GM23248 (cell line): ENCODE measurements at places on chromosomes 7 and 10.
A peak's percentile ranks its signal among the peaks of the same experiment; 100 is the strongest.

DNA sequence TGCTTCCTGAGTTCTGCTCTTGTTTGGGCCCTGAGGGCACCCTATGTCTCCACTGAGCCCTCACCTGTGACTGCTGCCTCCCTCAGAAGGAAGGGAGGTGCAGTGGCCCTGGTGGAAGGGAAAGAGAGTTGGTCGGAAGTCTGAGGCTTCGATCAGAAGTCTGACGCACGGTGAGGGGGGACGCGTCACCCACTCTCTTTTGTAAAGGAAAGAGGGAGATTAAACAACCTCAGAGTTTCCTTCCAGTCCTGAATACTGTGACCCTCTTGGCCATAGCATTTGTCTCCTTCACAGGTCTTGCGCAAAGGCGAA lies 31.4 kb upstream of the TRIM8 start:
- no peak for DNase-seq

GRCh38 chr7:76338298-76339084 lies 20.3 kb downstream of the YWHAG start:
- DNase-seq, result peak; percentile 52

GRCh38 chr7:27615420-27616185 lies 47.1 kb downstream of the HIBADH start:
- no peak for DNase-seq

GRCh38 chr10:14405076-14406065 lies 74.6 kb upstream of the FRMD4A start:
- DNase-seq, result peak; percentile 45

DNA sequence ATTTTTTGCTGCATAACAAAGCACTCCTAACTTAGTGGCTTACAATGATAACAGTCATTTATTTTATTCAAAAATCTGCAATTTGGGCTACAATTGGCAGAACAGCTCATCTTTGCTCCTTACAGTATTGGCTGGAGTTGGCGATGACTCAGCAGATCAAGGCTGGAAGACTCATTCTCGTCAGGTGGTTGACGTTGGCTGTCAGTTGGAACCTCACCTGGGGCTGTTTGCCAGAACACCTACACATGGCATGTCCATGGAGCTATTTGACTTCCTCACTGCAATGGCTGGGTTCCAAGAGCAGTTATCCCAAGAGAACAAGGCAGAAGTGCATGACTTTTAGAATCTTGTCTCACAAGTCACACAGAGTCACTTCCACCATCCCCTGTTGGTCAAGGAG lies 75.1 kb downstream of the NOD1 start:
- no peak for DNase-seq

GRCh38 chr7:2757361-2757903 lies 69.4 kb downstream of the AMZ1 start:
- peak; percentile 86 for DNase-seq

GRCh38 chr10:132848951-132849545 lies 63.1 kb upstream of the NKX6-2 start:
- no peak for DNase-seq

DNA sequence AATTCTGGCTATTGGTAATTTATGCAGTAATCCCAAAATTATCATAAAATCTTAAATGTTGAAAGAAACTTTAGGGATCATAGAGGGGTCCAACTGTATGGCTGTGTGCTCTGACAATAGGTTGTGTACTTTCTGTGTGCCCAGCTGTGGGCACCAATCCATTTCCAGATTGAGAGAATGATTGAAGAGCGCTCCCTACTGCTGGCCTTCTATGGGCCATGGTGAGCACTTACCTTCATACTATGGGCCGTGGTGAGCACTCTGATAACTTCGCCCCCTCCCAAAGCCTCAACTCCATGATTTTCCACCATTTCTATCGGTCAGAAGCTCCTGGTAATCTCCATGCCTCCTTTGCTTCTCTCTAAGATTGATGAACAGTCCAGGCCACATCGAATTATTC lies 118.6 kb downstream of the STRA8 start:
- no peak for DNase-seq

DNA sequence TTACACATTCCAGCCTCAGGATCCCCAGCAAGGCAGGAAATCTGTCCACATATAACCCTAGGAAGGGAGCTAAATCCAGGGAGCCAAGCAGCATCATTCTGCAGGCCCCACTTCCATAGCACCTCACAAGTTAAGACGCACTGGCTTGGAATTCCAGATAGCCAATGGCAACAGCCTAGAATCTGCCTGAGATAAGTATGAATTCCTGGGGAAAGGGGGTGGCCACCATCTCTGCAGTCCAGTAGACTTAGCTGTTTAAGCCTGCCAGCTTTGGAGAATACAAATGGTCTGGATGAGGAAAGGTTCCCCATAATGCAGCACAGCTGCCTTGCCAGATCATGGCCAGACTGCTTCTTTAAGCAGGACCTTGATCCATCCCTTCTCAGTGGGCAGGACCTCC lies 179.4 kb upstream of the PRSS1 start:
- DNase-seq, result no peak

DNA sequence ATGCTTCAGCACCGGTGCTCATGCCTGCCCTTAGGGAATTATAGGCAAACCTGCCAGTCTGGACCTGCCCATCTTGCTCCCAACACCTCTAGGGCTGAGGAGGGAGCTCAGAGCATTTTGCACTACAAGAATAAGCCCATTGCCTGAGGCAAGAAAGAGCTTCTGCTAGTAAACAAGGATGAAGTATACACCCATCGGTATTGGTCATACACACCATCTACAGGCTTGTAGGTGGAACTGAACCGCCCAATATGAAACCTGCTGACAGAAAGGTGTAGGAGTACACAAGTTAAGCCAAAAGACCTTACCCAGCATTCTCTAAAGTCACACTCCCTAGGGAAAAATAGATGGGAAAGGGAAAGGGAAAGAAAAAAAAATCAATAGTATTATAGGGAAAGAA lies 957.0 kb upstream of the LRRTM3 start:
- no peak for DNase-seq

- DNase-seq, result peak; percentile 64
Observed at GRCh38 chr10:49220031-49220430, 31.8 kb upstream of the TMEM273 start.

DNA sequence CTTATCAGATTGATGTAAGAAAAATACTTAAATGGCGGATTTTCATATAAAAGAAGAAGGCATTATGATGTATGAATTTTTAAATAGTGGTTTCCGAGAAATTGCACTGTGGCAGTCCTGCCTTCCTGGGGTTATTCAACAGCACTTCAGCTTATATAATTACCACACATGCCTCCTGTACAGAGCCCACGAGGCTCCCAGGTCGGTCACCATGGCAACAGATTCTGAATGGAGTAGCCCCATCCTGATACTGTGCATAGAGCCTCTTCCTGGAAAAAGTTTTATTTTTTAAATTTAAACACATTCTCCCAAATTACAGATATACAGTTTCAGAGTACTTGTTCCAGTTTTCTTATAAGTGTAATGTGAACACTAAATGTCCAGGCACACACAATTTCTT lies 15.9 kb upstream of the ASB4 start:
- DNase-seq, result no peak

GRCh38 chr7:132034748-132035416 lies 478.5 kb upstream of the PODXL start:
- no peak for DNase-seq

DNA sequence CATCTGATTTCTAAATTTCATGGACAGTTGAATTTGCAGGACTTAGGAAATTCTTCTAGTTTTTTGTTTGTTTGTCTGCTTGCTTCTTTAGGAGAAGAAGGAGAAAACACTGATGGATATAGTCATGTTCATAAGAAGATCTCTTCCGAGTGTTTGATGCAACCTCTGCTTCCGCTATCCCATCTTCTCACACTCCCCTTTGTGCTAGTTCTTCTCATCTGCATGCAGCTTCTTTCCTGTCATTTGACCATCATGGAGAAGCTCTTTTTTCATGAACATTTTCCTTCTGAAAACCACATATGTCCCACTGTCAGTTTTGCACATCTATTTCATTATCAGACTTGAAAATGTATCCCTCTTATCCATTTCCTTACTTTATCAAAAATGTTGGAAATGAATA lies 346.9 kb upstream of the PRKCQ start:
- no peak for DNase-seq

DNA sequence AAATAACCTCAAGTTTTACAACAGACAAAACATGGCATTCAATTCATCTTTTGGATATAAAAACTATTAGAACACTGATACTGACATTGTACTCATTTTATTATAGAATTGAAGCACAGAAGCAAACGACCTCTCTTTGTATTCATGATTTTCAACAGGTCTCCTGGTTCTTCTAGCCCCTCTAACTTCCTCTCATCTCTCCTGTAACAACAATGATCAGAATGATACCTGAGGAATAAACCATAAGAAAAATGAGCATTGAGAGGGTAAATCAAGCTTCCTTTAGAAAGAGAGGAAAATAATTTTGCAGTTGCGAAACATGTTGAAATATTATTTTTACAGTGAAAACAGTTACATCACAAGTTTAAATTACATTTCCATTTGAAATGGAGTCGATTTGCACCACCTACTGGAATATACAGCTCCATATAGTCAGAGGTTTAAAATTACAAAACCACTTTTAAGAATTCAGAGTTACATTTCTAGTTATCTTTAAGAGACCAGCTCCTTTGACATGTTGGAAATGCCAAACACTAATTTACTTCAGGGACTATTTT lies 17.5 kb upstream of the TEX36 start:
- peak; percentile 68 for DNase-seq

DNA sequence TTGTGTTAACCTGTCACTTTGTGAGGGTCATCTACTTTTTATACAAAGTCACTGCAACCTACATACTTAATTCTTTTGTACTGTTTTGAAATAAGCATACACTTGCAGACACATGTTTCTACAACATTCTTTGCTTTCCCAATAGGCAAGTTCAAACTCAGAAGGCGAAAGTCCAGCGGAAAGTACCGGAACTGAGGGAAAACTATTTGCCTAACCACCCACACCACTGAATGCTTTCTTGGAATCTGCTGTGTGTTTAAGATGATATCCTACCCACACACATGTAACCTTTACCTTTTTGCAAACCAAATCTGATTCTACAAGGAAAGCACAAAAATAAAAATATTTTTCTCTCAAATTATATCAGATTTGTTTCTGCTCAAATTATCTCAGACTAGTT lies 139.4 kb upstream of the AGR3 start:
- DNase-seq, result peak; percentile 56

GRCh38 chr10:17430647-17431355 lies 23.6 kb downstream of the ST8SIA6 start:
- DNase-seq, result peak; percentile 76
